CD4-positive, alpha-beta T cell (primary cell): ENCODE measurements at places on chromosomes 3 and 15.

GRCh38 chr15:45197512-45197911, 9.7 kb upstream of the SHF start:
- DNase-seq = no peak

DNA sequence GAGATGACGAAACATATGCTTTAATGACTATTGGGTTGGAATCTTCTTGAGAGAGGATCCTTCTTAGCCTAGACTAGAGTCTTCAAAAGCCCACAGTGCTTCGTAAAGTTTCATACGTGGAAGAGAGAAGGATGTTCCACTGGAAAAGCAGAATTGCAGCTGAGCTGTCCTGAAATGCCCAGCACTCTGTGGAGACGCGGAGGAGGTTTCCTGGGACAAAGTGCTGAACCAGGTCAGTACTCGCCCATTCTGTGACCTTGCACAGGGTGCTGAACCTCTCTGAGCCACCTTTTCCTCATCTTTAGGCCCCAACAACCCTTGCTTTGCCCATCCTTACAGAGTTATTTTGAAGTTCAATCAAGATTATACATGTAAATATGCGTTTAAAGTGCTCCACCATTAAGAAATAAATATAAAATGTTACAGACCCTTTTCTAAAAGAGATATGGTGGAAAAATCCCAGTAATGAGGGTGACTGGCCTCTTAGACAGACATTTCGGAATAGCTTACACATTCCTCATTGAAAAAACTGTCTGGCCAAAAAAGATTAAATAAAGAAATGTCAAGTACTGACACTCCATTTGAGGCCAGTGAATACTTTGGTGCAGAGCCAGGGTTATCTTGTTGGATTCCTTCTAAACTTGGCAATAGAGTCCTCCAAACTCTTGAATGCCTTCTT, 4.2 kb upstream of the MAGEF1 start:
- no peak for DNase-seq

- no peak for DNase-seq
These were observed 160.7 kb downstream of the TAFA4 start for GRCh38 chr3:68771681-68772080.

DNA sequence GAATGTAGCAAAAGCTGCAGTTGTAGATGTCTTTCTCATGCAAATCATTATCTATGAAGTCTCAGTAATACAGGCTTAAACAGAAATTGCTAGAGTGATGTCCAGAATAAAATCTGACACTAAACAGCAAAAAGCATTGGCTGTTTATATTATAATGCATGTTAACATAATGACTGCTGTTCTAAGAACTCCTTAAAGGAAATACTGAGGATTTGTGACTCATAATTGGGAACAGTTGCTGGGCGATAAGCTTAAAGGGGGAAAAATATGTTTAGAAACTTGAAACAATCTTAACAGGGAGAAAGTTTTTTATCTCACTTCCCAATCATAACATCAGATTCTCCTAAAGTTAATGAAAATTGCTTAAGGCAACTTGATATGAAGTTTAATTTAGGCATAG, 17.5 kb downstream of the TIPARP start:
- no peak for DNase-seq
